ENCODE measurements at places on chromosomes 12 and 14. TPM values are rescaled to one million over a fixed set of nuclear protein-coding genes. Genes with fewer than 3 reads are reported as not detected.
A peak's percentile ranks its signal among the peaks of the same experiment; 100 is the strongest.

DNA sequence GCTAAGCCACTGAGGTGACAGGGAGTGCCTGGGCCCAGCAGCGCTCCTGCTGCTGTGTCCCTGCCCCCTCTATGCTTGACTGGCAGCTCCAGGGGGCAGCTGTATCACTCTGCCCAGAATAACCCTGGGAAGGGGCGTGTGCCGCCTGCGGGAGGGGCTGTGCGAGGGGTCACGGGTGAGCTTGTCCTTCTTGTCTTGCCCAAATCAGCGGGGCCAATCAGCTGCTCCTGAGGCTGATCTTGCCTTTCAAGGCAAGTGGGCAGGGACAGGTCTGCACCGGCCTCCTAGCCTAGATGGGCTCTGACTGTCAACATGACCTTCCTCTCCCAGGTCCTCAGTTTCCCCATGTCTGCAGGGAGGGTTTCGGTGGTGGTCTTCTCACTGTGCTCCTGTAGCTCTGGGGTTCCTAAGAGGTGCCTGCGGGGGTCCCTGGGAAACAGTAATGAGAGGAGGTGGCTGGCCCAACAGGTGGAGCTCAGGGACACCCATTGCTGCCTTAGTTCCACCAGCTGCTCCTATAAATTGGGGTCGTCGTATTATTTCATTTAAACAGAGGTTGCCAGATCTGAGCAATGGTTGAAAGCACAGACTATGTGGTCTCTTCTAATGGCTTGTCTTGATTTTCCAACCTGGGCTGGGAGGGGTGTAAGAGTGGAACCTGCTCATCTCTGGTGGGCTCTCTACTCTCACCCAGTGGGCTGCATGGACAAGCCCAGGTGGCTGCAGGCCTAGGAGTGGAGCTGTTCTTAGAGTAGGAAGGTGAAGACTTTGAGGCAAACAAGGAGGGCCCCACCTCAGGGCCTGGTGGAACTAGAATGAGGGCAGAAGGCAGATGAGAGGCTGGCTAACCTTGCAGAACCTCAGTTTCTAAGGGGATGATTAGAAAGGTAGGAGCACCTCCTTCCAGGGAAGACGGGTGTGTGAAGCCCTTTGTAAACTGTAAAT is 11.7 kb downstream of the RTL1 start:
- DNase-seq = peak; percentile 62
- H3K4me1 ChIP-seq = peaks cover 73% of the 10 kb centered on the region
- peaks cover 71% of the 10 kb centered on the region for H3K36me3 ChIP-seq
- no peak overlapping the region for H3K4me3 ChIP-seq

- no peak for DNase-seq
- no peak overlapping the region for H3K27ac ChIP-seq
- H3K4me3 ChIP-seq = no peak overlapping the region
- H3K4me1 ChIP-seq = peaks cover 5% of the 10 kb centered on the region
Observed at GRCh38 chr12:2258025-2258424, 205.2 kb downstream of the CACNA1C start.

The HCAR1 gene
- polyA plus RNA-seq = 0.15 TPM

The OTOGL gene
- polyA plus RNA-seq = 0.45 TPM

Measured in muscle of leg (tissue), 16 donors.